ENCODE measurements at places on chromosomes 7 and 10.
A peak's percentile ranks its signal among the peaks of the same experiment; 100 is the strongest.

- peak; percentile 65 for DNase-seq
Measured at GRCh38 chr7:23467806-23468525, 2.3 kb downstream of the IGF2BP3 start.

DNA sequence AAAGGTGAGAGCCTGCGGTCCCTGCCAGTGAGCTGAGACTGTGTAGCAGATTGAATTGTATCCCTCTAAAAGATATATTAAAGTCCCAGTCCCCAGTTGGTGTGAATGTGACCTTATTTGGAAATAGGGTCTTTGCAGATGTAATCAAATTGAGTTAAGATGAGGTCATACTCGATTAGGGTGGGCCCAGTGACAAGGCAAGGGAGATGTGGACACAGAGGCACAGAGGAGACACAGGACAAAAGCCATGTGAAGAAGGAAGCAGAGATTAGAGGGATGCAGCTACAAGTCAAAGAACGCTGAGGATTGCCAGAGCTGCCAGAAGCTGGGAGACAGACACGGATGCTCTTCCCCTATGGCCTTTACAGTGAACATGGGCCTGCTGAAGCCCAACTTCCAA is 104.3 kb downstream of the CLEC2L start:
- DNase-seq: peak; percentile 13

DNA sequence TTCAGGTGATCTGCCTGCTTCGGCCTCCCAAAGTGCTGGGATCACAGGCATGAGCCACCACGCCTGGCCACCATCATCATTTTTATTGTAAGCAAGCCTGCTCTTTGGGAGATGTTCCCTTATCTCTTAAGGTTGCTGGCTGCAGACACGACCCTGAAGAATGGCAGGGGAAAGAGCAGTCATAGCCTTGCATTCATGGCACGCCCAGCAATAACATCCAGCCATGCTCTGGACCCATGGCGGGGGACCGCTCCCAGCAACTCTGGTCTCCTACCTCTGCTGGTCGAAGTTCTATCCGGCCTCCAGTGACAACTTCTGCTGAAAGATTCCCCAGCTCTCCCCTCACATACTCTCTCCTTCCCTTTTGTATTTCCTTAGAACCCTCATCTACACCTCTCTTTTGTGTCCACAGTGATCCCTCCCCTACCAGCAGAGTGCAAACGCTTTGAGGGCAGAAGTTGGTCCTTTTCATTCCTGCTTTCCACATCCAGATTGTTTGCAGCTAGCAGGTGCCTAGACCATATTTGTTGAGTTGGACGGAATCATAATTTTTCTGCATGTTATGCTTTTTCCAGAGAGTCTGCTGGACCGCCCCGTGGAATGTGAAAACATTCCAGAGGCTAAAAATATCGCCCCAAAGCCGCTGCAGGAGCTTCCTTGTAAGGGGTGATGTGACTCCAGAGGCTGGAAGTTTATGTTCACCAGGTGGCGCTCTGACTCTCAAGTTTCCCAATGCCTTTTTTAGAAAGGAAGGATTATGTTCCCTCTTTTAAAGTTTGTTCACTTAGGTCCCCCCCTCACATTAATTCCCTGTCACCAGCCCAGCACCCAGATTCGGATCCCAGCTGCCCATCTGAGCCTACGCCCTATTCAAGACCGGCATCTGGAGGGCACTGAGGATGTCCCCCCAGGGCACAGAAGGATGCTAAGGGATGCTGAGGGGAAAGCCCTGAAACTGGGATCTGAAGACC is 4.3 kb upstream of the MARVELD1 start:
- DNase-seq: peak; percentile 92

DNA sequence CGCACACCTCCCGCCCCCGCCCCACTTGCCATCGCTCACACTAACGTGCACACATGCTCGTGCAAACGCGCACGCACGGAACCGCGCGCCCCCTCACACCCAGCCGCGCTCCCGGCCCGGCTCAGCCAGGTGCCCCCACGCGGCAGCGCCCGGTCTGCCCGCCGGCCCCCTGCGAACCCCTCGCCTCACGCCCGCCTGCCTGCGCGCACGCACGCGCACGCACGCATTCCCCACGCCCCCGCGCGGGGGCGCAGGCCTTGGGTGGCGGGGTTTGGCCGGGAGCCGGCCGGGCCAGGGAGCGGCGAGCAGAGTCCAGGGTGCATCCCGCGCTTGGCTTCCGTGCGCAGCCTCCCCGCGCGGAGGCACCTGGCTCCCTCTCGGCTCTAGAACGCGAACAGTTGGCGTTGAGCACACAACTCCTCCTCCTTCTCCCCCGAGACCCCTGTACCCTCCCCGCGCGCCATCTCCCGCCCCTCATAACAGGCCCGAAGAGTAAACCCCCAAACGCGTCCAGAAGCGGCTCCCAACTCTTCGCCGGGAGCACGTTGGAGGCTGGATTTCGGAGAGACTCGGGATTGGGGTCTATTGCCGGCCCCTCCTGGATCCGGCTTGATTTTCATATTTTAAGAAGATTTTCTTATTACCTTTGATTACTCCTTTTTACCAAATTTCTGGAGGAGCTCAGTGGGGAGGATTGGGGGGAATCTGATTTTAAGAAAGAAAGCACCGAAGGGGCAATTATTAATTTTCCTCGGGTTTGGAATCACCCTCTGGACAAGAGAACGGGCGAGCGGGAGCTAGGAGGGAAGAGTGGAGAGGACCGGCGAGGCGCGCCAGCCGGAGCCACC is 527 bp upstream of the SORCS3 start:
- DNase-seq: no peak

GRCh38 chr10:2913474-2913873 is 153.9 kb upstream of the PFKP start:
- DNase-seq: no peak

DNA sequence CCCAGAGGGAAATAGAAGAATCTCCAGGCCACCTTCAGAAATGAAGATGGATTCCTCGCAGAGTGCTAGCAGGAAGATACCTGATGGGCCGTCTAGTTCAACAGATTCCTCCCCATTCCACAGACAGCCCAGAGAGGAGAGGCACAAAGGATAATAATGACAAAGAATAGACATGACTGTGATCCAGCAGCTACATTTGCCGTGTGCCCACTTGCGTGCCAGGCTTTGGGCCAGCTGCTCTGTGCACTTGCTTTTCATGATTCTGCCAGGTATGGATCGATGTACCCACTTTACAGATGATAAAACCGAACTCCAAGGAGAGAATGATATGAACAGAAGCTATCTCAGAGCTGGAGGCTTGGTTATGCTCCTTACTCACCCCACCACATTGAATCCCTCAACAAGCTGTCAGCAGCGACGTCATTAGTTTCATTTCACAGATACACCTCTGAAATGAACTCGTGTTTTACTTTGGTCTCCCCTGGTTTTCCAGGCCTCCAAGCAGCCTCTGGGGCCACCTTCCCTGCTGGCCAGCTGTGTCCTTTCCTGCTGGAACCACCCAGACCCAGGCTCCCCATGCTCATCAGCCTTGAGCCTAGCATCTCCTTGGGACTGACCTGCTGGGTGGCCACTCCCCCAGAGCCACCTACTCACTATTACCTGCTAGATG is 11.9 kb upstream of the WDFY4 start:
- DNase-seq: no peak

DNA sequence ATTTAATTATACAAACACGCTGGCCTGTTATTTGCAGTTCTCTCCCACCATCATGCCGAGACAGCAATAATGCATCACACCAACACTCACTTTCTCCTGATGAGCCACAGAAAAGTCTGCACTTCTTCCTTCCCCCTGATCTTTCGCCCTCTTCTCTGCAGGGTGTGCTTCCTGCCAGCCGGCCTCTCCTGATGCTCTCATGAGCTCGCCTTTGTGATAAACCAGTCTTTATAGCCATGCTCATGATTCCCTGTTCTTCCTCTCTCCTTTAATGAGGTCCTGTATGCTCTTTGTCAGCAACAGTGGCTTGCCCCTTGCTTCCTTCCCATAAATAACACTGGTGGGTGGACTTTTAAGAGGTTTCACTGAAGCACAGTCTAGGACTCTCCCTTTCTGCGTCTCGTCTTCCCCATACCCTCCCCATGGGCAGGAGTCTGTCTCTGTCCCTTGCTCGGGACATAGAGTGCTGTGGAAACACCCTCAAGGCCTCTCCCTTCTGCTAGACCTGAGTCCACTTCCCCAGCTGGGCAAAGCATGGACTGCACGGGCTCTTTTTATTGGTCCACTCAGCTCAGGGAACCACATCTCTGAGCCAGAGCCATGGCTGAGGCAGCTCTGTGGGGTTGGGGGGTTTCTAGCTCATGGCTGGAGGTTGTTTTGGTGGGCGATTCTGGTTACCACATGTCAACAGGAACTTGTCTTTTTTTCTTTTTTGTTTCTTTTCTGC is 133.9 kb downstream of the C10orf105 start:
- DNase-seq: no peak

- DNase-seq: no peak
Measured at GRCh38 chr7:140155428-140155827, 21.4 kb downstream of the KDM7A start.

GRCh38 chr7:94212160-94212559 is 182.5 kb upstream of the COL1A2 start:
- DNase-seq: no peak

DNA sequence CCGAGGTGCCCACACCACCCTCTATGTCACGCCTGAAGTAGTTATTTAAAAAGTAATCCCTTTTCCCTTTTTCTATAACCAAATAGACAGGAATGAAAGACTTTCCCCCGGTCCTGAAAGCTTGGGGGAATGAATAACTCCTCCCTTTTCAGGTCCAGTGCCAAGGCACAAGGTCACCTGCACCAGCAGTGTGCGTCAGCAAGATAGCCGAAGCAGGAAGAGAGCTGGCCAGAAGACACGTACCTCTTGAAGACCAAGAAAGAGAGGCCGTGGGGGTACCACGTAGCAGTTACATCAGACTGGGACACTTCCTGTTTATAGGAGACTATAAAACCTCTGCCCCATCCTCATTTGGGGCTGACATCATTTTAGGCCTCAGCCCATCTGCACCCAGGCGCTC is 10.7 kb upstream of the AKR1B1 start:
- DNase-seq: no peak

- DNase-seq: no peak
Measured at GRCh38 chr7:108572480-108572879, 2.8 kb downstream of the DNAJB9 start.

DNA sequence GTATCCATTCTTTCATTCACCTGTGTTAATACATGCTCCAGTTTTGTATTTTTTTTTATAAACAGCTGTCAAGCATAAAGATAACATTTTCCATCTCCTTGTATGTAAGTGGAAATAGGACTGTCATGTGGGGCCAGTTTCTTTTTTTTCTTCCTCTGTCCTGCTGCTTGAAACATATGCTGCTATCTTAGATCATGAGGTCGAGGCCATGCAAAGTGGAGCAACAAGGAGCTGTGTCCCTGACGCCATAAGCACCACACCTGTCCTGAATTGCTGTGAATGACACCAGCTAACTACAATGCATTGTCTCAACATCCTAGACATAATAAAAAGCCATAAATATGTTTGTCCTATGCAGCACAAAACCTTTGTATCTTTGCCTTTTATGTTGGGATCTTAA is 37.7 kb upstream of the SLC26A4 start:
- no peak for DNase-seq

DNA sequence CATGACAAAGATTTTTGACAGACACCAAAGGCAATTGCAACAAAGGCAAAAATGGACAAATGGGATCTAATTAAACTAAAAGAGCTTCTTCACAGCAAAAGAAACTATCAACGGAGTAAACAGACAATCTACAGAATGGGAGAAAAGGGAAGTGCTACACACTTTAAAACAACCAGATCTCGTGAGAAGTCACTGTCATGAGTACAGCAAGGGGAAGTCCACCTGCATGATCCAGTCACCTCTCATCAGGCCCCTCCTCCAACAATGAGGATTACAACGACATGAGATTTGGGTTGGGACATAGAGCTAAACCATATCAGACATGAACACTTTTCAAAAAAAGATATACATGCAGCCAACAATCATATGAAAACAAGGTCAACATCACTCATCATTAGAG is 11.5 kb upstream of the PSTK start:
- DNase-seq: no peak

- DNase-seq: no peak
Measured at GRCh38 chr7:47215049-47215448, 366.9 kb downstream of the TNS3 start.

DNA sequence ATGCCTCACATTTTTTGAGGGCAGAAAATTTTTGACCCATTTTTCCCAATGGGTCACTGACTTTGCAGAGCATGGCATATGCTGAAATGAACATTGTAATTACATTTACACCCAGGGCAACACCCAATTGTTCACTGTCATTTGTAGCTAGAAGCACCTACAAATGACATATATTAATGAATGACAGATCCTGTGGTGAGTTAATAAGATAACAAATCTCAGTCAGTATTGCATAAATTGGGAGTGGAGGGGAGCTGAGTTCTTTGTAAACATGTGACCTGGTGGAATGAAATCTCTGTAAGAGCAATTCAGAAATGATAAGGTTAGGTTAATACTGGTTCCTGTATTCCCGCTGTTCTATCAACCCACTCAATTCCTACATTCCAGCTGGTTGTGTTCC is 255.1 kb upstream of the LRRN3 start:
- DNase-seq: no peak

- no peak for DNase-seq
Measured at GRCh38 chr10:3919709-3920308, 134.8 kb upstream of the KLF6 start.

DNA sequence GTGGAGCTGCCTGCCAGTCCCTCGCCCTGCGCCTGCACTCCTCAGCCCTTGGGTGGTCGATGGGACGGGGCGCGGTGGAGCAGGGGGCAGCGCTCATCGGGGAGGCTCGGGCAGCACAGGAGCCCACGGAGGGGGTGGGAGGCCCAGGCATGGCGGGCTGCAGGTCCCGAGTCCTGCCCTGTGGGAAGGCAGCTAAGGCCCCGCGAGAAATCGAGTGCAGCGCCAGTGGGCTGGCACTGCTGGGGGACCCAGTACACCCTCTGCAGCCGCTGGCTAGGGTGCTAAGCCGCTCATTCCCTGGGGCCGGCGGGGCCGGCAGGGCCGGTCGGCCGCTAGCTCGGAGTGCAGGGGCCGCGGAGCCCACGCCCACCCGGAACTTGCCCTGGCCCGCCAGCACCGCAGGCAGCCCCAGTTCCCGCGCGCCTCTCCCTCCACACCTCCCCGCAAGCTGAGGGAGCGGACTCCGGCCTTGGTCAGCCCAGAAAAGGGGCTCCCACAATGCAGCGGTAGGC is 565.9 kb upstream of the NRG3 start:
- DNase-seq: no peak

DNA sequence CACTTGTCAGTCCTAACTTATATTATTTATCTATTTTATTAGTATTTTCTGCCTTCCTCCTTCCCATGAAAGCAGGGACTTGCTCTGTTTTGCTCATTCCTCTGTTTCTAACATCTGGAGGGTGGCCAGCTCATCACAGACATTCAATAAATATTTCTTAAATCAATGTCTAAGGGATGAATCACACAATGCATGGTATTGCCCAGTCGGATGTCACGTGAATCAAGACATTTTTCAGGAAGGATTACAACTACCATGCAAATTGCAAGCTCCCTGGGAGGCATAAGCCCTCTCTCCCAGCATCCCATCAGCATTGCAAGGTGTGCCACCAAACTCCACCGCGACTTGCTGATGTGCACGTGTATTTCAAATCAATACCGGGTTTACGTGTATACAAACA is 146.6 kb upstream of the RNF32 start:
- DNase-seq: peak; percentile 72
